ENCODE measurements at places on chromosomes 12 and 14. TPM values are rescaled to one million over a fixed set of nuclear protein-coding genes. Genes with fewer than 3 reads are reported as not detected.

The SLCO1B3 gene
- total RNA-seq: 19.4 TPM

The CCDC38 gene
- total RNA-seq: 0.09 TPM

The GARIN6 gene
- not detected for total RNA-seq

The EXOC3L4 gene
- 1.5 TPM for total RNA-seq

The LRP1-AS gene
- not detected for total RNA-seq

The LRFN5 gene
- total RNA-seq: not detected

The RHEBL1 gene
- total RNA-seq: 6.4 TPM

The LRP6 gene
- 22.0 TPM for total RNA-seq

The RPL6 gene
- 2,190 TPM for total RNA-seq

The MANSC4 gene
- total RNA-seq: not detected

The SOX5 gene
- not detected for total RNA-seq

The KRT78 gene
- not detected for total RNA-seq

The VRTN gene
- total RNA-seq: not detected

The OR4K13 gene
- total RNA-seq: not detected

The OTUB2 gene
- 4.2 TPM for total RNA-seq

The MYL2 gene
- total RNA-seq: not detected

The LRRK2 gene
- 2.5 TPM for total RNA-seq

The CATSPERB gene
- total RNA-seq: not detected

The RPL41 gene
- total RNA-seq: 5,699 TPM
